ENCODE measurements at places on chromosomes 1 and 21.
A peak's percentile ranks its signal among the peaks of the same experiment; 100 is the strongest.

DNA sequence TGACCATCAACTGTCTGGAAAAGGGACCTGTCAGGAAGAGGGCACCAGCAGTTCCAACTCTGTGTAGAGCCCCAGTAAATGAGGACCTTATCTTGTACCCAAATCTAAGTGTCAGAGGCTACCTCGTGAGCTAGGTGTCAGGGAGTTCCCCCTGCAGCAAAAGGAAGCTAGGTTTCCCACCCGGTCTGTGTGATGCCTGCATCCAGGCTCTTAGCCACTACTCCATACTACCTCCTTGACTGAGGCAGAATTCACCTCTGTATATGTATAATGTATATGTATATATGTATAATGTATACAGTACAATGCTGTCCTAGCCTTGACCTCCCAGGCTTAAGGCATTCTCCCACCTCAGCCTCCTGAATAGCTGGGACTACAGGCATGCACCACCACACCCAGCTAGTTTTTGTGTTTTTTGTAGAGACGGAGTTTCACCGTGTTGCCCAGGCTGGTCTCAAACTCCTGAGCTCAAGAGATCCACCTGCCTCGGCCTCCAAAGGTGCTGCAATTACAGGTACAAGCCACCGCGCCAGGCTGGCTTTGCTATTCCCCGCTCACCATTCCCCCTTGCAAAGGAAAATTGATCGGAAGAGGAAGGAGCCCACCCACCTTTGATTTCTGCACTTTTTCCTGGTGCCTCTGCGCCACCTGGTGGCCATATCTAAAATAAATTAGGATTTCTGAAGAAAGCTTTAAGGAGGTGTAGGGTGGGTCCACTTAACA lies 15.7 kb upstream of the LUZP1 start:
- DNase-seq: peak; percentile 27

DNA sequence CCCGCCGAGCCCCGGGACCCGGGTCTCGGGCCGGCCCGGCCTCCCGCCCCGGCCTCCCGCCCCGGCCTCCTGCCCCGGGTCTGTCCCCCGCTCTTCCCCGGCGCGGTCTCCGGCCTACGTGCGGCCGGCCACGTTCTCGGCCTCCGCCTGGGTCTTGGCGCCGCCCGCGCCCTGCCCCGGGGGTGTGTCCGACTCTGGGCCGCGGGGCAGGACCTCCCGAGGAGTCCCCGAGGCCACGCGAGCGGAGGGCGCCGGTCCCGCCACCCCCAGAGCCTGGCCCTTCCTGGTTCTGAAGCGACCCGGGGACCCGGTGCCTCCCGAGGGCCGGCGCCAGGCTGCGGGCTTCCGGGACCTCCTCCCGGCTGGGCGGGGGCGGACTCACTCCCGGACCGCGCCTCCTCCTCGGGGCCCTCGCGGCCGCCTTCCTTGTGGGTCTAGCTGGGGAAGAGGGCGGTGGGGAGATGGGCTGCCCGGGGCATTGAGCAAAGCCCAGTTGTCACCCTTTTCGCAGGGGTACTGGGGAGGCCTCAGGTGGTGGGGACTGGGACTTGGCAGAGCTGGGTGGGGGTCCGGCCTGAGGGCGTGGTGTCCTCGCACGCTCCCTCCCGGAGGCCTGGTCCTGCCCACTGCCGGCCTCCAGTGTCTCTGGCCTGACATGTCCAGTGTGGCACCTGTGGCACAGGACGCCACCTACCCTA lies 558 bp downstream of the PFKL start:
- peak; percentile 36 for DNase-seq

DNA sequence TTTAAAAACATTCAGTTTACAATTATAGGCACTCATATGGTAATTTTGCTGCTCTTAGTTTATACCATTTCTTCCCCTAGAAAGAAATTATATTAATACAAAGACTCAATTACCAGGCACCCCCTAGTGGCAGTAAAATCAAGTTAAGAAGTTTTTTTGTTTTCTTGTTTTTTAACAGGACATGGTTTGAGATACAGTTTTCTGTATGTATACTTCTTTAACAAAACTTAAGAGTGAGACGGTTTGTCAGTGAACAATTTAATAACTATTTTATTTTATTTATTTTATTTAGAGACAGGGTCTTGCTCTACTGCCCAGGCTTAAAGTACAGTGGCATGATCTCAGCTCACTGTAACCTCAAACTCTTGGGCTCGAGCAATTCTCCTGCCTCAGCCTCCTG lies 224.6 kb downstream of the FAF1 start:
- no peak for DNase-seq

DNA sequence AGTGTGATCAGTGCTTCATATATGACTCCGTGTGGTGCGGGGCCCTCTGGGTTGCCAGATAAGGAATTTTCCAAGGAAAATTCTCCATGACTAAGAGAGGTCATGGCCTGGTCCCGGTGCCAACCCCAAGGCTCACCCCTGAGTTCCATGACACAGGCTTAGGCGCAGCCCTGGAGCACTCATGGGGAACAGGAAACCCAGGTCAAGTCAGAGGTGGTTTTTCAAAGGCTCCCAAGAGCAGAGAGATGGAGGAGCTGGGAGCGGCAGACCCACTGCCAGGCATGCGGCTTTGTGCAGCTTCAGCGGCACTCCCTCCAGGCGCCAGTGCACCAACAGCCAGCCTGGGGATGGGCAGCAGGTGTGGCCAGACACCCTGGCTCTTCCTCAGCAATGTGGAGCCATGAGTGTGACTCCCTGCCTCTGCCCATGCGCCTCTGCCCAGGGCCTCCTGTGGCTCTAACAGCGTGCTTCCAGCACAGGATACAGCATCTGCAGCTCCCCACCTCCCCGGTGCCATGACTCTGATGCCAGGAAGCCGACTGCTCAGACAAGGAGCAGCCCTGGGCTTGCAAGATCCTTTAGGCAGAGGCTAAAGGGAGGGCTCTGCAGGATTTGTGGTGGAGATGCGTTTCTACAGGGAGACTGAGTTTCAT lies 47.3 kb downstream of the GPR161 start:
- no peak for DNase-seq

- DNase-seq: no peak
These were observed 174.8 kb downstream of the PLPP3 start for GRCh38 chr1:56404561-56405030.

GRCh38 chr1:188723332-188724020 lies 1754.2 kb downstream of the BRINP3 start:
- DNase-seq: no peak

DNA sequence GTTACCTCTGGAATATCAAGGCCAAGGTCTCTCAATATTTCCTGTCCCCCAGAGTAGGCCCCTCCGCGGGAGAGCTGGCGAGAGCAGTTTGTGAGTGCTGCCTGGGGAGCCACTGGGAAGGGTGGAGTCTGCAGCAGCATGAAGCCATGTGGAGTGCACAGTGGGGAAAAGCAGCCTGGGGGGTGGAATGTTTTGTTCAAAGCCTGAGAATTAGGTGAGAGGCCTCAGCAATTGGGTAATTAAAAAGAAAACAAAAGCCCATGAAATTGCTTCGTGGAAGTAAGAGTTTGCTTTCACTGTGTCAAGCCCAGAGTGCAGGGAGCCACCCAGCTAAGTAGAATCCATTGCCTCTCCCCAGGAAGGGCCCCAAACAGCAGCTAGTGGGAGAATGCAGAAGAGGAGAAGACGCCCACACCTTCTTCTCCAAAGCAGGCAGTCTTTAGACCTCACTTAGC lies 30.2 kb upstream of the DISC1 start:
- DNase-seq: no peak

Measured in effector CD8-positive, alpha-beta T cell (primary cell).